GM12878 (cell line): ENCODE measurements at places on chromosomes 4 and X. TPM values are rescaled to one million over a fixed set of nuclear protein-coding genes. Genes with fewer than 3 reads are reported as not detected.

DNA sequence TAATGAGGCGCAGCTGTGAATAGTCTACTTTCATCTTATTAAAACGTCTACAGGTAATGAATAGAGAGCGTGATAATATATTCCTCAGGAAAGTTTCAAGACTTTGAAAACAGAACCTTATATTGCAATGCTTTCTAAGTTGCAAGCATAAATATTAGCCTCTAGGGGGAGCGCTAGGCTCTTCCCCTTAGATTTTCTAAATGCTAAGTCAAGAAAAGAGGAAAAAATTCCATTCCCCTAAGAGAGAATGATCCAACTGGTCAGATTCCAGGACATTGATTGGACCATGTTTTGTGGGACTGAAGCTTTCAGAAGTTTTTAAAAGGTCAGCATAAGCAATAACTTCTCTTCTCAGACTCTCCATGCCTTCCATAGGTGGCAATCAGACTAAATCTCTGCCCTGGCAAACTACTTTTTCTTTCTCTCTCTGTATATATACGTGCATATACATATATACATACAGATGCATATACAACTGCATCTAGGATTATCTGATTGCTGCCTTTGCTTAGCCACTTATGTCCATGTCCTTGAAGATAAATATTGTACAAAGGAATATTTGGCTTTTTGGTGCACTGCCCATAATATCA, 492.9 kb downstream of the INPP4B start:
- no peak for DNase-seq

- DNase-seq, result no peak
Measured at GRCh38 chrX:6266041-6266440, 37.4 kb upstream of the NLGN4X start.

GRCh38 chr4:128255906-128256305, 31.7 kb downstream of the PGRMC2 start:
- DNase-seq, result no peak

DNA sequence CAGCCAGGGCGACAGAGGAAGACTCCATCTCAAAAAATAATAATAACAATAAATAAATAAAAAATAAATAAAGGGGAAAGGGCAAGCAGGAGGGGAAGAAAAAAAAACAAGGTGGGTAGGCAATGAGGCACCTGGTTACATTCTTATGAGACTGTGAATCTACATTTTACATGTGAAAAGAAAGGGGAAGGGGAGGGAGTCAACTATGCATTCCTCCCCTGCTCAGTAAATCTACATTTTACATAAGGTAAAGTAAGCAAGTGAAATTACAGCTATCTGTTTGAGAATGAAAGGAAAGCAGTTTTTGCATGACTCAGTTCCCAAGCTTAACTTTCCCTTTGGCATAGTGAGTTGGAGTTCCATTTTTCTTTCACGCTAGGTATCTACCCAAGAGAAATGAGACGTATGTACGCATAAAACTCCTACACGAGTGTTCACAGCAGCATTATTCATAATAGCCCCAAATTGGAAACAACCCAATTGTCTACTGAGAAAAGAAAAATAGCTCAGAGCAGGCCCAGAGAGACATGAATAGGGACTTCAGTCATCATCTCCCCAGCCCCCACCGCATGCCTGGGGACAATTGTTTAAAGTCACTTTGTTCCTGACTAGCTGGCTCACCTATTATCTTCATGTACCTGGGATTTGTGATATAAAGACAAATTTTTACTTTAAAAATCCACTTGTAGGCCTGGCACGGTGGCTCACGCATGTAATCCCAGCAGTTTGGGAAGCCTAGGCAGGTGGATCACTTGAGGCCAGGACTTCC, 52.4 kb downstream of the DDX3X start:
- no peak for DNase-seq

GRCh38 chr4:123361195-123361861, 35.3 kb upstream of the SPRY1 start:
- DNase-seq, result no peak

DNA sequence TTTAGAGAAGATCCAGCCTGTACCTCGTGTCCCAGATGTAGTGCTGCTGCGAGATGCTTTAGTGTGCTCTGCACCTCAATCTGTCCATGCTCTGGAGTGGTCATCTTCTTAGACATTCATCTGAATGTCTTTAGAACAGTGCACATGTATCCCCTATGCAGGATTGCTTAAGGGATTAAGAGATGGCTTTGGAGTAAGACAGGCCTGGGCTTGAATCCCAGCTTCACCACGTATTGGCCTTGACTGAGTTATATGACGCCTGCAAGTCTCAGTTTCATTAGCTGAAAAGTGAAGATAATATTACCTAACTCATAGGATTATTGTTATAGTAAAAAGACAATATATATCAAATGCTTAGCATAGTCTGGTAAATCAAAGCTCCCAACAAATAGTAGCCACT, 98.3 kb downstream of the NFKB1 start:
- DNase-seq, result no peak

The NUDT11 gene
- polyA plus RNA-seq, result not detected in 2 replicates
